Stimulated activated CD4-positive, alpha-beta T cell treated with anti-CD3 and anti-CD28 coated beads, Interleukin-2, amount 100 ng/mL, for 24 hours (primary cell): ENCODE measurements at places on chromosomes 2 and 18.

GRCh38 chr18:43961722-43962121 is 684.4 kb upstream of the SYT4 start:
- DNase-seq, result no peak

DNA sequence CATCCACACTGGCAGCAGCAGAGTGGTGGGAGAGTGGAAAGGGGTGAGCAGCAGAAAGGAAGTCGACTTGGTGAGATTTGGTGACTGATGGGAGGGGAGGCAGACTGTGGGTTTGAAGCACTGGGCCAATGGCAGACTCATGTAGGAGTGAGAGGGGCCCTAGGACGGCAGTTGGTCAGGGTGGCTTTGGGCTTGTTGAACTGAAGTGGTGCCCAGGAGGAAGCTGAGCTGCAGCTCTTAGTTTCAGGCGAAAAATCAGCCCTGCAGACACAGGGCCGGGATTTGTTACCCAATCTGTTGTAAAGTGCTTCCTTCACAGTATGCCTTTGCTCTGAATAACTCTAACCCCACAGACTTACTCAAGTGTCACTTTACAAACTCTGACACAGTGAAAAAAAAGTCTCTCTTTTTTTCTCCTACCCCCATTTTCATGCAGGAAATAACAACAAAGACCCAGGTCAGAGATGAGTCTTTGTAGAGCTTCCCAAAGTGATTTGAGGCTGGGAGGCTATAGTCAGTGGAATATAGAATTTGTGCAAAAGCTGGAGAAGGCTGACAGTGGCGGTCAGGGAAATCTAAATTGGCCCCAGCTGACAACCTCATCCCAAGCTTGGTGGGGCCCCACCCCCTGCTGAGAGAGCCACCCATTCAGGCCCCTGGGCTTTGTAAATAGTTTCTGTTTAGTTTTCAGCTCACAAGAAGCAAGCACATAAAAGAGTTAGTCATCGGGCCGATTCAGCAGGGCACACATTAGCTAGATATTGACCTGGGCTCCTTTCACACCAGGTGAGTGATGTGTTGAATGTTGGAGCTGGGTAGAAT is 226.9 kb downstream of the VAPA start:
- no peak for DNase-seq

DNA sequence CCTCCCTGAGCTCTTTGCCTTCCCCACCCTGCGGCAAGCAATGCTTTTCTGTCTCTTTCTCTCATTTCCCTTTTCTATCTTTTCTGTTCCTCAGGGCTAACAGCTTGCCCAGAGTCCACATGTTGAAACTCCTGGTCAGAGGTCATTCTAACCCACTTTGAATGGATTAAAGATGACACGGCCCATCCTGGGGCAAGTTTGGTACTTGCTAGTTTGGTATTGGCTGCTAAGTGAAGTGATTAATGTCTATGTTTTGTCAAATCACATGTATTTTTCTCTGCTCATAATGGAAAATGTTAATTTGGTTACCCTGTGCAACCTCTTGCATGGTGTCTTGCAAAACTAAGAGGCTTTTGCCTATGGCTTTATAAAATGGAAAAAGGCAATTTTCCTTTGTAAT is 960.2 kb downstream of the CNTNAP5 start:
- DNase-seq, result no peak

GRCh38 chr2:175855794-175856453 is 146.1 kb downstream of the LNPK start:
- no peak for DNase-seq

DNA sequence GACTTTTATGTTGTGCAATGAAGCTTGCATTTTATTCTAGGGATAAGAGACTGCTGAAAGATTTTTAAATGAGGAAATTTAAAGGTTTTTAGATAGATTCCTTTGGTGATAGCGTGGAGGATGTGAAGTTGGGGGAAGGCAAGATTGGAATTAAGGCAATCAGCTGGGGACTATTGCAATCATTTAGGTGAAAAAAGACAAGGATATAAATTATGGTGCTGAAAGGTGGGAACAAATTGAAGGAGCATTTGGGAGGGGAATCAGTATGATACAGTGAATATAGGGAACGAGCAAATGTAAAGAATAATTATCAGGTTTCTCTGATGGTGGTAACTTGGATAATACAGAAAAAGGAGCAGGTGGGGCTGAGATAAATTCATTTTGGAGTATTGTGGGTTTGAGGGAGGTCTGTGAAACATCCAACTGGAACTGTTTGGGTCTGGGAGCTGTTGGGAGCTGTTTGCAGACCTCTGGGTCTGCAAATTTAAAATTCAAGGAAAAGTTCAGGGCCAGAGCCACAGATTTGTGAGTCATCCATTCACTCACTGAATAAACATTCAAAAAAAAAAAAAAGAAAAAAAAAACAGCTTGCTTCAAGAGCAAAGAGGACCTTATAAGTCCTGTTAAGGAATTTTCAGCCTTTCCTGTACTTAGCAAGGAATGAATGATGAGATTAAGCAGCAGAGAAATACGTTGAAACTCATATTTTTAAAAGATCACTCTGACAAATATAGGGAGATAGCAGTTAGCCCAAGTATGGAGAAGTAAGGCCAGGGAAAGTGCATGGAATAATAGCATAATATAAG is 257.5 kb upstream of the FN1 start:
- no peak for DNase-seq

- DNase-seq, result no peak
These were observed 1.4 kb upstream of the CASP8 start for GRCh38 chr2:201258666-201259615.

- no peak for DNase-seq
These were observed 635.7 kb downstream of the FBXO15 start for GRCh38 chr18:73511771-73512503.

DNA sequence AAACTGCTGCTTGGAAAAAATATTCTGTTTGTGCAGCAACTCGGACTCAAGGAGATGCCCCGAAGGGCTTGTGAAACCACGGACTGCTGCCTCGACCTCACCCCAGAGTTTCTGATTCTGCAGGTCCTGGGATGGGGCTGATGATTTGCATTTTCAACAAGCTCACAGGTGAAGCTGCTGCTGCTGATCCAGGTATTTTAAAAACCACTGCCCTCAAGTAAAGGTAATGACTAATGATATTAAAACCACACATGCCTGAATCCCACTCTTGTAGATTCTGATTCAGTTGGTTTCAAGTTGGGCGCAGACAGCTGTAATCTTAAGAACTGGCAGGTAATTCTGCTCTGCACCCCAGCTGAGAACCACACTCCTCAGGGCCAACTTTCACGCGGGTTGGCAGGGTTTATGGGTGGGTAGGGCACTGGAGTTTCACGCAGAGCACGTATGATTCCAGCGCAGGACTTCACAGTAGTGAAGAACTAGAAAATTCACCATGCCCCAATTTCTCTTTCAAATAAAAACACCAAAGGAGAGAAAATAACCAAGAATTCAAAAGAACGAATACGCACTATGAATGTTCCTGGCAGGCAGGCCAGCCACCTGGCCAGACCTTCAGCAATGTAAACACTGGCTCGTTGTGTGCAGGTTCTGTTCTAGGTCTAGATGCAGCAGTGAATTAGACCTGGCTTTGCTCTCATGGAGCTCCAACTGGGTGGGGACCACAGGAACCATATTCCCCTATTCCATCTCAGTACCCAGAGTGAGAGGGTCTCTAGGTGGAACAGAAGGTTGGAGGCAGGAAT is 74.6 kb upstream of the ZFP36L2 start:
- DNase-seq, result no peak

- no peak for DNase-seq
These were observed 50.7 kb upstream of the ARL5A start for GRCh38 chr2:151878655-151879563.

GRCh38 chr2:178142274-178143065 is 30.2 kb downstream of the RBM45 start:
- DNase-seq, result no peak

GRCh38 chr2:28748941-28749340 is 2.7 kb upstream of the PPP1CB start:
- DNase-seq, result no peak

DNA sequence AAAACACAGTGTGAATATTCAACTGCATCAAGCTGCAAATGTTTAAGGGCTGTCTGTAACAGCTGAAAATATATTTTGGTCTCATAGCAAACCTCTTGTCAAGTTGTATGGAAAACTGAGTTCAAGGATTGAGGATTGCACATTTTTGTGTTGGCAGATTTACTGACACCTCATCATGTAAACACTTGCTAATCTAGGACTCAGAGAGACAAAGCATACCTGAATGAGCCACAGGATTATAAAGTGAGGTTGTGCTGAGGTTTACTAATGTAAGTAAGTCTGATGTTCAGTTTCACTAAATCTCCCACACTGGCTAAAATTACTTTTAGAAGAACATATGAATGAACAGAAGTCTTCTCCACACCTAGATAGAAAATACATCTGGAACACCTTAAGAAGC is 1993.1 kb upstream of the CELF4 start:
- DNase-seq, result no peak

DNA sequence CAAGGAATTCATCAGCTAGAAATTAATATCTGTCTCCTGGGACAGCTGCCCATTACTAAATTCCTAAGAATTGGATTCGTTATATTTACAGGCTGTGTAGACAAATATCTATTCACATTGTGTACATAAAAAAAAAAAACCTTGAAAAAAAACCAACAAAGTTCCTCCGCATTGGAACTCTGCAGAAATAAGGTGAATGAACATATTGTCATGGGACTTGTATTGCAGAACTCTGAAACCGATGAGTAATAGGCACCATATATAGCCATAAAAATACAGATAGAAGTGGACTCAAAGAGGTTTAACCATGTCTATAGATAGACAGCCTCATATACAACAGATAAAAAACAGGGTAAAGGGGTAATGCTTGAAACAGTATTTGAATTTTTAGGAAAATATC is 909.9 kb upstream of the CHAC2 start:
- DNase-seq, result no peak

DNA sequence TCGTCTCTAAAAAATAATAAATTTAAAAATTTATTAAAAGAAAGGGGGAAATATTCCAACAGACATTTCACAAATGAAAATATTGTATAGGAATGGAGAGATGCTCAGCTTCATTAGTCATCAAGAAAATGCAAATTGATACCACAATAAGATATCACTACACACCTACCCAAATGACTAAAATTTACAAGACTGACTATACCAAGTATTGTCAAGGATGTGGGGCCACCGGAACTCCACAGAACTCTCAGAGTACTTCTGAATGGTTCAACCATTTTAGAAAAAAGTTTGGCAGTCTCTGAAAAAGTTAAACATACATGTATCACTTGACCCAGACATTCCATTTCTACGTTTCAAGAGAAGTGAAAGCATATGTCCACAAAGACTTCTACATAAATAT is 163.4 kb downstream of the EHBP1 start:
- DNase-seq, result no peak

DNA sequence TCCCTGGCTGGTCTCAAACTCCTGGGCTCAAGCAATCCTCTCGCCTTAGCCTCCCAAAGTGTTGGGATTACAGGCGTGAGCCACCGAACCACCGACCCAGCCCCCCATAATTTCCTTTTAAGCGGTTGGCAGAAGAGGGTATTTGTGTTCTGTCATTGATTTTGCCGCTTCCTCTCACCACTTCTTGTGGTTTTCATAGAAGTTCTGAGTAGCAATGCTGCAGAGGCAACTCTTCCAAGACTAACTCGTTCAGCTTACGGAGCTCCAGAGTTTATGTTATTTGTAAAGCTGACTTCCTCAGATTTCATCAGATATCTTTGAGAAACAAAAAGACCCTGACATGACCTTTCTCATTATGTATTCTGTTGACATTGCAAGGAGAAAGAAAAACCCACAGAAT is 261.4 kb upstream of the KCNJ3 start:
- no peak for DNase-seq

DNA sequence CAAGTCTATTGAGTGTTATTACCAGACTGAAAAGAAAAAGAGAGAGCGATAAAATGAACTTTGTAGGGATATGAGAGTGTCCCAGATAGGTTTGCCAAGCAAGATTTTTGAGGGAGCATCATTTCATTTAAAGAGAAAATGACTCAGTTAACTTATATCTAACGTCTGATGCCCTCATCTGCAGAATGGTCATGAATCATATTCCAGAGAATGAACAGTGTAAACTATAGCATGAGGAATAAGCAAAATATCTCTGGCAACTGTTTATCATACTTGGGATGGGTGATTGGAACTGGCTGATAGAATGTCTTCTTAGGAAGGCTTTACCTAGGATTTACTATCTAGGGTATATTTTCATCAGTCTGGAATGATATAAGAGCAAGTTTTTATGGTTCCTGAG is 289.4 kb downstream of the CMPK2 start:
- no peak for DNase-seq

DNA sequence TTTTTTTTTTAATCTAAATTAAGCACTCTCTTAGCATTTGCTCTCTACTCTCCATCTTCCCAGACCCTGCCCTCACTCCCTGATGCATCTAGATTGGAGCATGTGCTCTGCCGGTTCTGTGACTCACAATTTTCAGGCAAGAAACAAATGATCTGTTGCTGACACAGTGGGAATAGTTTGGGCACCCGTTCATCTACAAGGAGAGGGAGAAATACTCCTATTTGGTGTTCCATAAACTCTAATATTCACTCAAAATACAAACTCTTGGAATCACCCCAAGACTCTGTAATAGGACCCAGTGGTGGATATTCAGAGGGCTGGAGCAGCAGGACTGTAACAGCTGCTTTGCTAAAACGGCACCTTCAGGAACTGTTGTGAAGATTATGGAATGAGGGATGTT is 37.1 kb upstream of the LINC00305 start:
- DNase-seq, result no peak

- no peak for DNase-seq
These were observed 59.7 kb downstream of the CYP1B1 start for GRCh38 chr2:38016219-38016618.

DNA sequence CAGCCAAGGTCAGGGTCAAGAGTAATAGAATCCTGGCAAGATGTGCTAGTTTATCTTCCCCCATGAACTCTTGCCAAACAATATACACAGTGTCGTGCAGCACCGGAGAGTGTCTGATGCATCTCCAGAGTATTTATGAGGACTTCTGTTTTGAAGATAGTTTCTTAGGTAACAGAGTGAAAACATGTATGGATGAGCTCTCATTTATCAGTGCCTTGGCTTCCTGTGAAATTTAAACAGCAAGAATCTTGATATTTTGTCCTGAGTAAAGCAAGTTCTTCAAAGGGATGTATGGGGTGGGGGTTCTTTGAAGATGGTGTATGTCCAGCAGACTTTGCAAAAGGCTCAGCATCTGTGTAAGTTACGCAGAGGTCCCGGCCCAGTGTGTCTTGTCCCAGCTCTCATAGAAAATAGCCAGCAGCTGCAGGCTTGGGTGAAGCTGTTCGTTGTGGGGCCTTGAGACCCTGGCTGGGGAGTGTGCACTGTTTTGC is 361.0 kb upstream of the NT5C1B start:
- DNase-seq, result no peak

DNA sequence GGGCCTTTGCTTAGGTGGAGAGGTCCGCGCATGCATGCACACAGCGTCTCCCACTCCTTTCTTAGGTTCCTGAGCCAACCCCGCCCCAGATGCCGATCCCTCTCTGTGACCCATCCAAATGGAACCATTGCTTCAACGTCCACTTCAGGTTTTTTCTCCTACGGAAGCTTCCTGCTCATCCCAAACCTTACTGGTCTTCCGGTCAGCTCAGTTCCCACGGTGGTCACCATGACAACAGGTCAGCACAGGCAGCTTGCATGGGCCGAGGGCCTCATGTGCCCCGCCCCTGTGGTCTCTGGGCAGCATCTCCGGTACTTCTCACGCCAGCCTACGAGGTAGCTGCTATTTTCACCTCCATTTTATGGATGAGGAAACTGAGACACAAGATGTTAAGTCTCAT is 163.7 kb downstream of the SOCS6 start:
- no peak for DNase-seq
